Calu3 (cell line): ENCODE measurements at places on chromosomes 2 and 18.
A peak's percentile ranks its signal among the peaks of the same experiment; 100 is the strongest.

- DNase-seq, result no peak
Measured at GRCh38 chr2:108586631-108587030, 52.4 kb downstream of the LIMS1 start.

- DNase-seq, result no peak
Measured at GRCh38 chr2:43980902-43981301, 14.9 kb downstream of the LRPPRC start.

- DNase-seq, result no peak
Measured at GRCh38 chr2:1518331-1518803, 105.1 kb downstream of the TPO start.

- peak; percentile 44 for DNase-seq
Measured at GRCh38 chr18:8707556-8708300, 2.4 kb downstream of the MTCL1 start.

GRCh38 chr2:108182489-108182888 is 57.3 kb upstream of the SULT1C3 start:
- peak; percentile 68 for DNase-seq

GRCh38 chr2:20195431-20196033 is 29.4 kb downstream of the SDC1 start:
- no peak for DNase-seq

- peak; percentile 7 for DNase-seq
Measured at GRCh38 chr2:222862106-222862908, 1.5 kb downstream of the ACSL3 start.

- DNase-seq, result no peak
Measured at GRCh38 chr2:142918624-142919023, 41.2 kb downstream of the KYNU start.

GRCh38 chr2:105869341-105869740 is 124.6 kb downstream of the NCK2 start:
- DNase-seq, result no peak

GRCh38 chr2:207847807-207848544 is 78.3 kb upstream of the FZD5 start:
- DNase-seq, result peak; percentile 74

DNA sequence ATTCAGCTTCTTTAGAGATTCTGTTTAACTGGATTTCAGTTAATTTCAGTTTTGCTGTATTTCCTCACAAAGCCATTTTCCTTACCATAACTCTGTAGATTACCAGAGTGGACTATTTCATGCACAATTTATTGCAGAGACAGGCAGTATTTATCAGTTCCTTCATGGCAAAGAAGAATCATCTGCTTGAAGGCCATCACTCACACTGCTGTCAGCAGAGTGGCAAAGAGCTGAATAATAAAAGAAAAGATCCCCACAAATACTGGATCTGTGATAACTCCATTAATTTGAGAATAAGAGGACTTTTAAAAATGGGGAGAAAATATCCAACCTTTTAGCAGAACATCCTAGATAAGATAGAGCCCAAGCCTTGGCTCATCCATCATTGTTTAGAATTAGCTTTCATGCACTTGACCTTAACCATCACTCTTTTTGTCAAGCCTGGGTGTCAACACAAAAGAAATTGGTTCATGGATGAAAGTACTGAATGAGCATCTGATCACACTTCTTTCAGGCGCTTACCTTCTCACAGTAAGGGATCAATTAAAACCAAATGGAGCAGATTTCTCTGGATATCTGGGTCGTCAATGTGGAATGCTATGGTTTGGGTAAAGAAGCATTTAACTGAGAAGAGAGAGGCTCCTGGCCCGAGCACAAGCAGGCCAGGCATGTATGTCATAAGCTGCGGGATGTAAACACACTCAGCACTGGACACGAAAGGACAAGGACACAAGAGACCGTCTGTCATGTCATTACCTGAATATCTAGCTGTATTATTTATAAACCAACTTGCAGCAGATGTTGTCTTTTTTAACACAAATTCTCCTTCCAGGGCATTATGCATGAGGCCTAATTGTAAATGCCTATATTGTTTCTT is 376.2 kb downstream of the ZNF521 start:
- no peak for DNase-seq

DNA sequence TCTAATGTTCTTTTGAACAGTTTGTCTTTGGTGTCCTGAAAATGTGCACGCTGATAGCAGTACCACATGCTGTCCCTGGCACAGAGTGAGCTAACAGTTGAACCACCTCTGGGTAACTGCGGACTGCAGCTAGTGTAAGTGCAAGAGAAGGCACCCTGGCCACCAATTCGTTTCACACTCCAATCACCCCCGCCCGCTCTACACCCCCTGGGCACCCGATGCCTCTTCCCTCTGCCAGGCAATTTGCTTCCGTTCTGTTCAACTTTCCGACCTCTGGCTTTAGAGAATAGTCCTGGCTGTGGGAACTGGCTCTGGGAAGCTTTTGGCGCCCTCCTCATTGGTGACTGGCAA is 1.4 kb downstream of the DOCK10 start:
- peak; percentile 4 for DNase-seq

- DNase-seq, result no peak
Measured at GRCh38 chr2:234678711-234679110, 181.8 kb upstream of the ARL4C start.

DNA sequence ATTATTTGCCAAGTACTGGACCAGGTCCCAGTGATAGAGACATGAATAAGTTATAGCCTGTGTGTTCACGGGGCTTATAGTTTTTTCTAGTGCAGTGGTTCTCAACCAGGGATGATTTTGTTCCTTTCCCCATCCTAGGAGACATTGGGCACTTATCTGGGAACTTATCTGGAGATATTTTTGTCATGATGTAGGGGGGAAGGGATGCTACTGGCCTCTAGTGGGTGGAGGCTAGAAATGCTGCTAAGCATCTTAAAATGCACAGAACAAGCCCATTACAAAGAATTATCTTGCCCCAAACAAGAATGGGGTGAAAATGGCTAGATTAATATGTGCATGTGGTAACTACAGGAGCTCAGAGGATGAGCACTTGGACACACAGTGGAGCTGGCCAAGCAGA is 75.2 kb downstream of the KLHL29 start:
- no peak for DNase-seq

DNA sequence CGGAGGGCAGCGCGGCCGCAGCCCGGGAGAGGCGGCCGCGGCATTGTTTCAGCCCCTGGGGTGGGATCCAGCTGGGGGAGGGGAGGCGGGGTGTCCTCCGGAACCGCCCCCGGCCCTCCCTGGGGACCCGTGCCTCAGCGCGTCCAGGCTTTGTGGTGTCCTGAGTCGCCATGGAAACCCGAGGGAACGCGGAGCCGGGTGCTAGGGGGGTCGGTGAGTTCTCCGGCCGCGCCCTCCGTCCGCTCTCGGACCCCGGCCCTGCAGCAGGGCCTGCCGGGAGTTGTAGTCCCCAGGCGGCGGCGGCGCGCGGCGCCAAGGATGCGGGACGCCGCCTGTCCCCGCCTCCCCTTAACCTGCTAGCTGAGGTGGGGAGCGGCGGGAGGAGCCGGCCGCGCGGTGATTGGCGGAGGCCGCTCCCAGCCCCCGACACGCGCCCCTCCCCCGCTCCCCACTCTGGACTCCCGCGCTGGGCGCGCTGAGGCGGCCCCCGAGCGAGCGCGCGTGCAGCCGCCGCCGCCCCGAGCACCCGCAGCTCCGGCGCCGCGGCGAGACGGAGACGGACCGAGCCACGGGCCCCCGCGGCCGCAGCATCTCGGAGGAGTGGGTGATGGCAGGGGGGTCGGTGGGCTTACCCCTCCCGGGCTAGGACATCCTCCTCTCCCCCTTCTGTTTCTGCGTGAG is at the start of gene DPYSL5:
TSS of gene DPYSL5 (plus strand) at position 478 of the 681 bp plus-strand sequence. CDS start 50,368 bp downstream, outside the sequence.
- peak; percentile 20 for DNase-seq

GRCh38 chr2:68465081-68465916 is 1.8 kb downstream of the FBXO48 start:
- no peak for DNase-seq

- no peak for DNase-seq
Measured at GRCh38 chr2:5741242-5741641, 49.1 kb downstream of the SOX11 start.

GRCh38 chr2:6978991-6979390 is 61.8 kb downstream of the RNF144A start:
- no peak for DNase-seq
